A549 treated with AZD2906 at 1 μM for 4 hours (cell line): ENCODE measurements at places on chromosomes 6 and 20. TPM values are rescaled to one million over a fixed set of nuclear protein-coding genes. Genes with fewer than 3 reads are reported as not detected.

Gene HLA-DQA1
- total RNA-seq: not detected in 5 replicates

Gene C6orf15
- total RNA-seq: not detected in 5 replicates

Gene TBP
- 14.5 to 17.4 TPM (median 15.0 TPM) in 5 replicates for total RNA-seq

Gene FAM83C
- total RNA-seq: 0.11 to 0.20 TPM (median 0.15 TPM) in 5 replicates

Gene LAMP5
- 0.07 to 0.08 TPM in 2 of 5 replicates, not detected in the others for total RNA-seq

Gene KLHDC3
- total RNA-seq: 26.2 to 31.1 TPM (median 27.7 TPM) in 5 replicates

Gene TMEM244
- not detected in 5 replicates for total RNA-seq
